ENCODE measurements at places on chromosomes 1 and 21.

GRCh38 chr1:240287722-240288121 lies 196.0 kb downstream of the FMN2 start:
- DNase-seq = no peak

DNA sequence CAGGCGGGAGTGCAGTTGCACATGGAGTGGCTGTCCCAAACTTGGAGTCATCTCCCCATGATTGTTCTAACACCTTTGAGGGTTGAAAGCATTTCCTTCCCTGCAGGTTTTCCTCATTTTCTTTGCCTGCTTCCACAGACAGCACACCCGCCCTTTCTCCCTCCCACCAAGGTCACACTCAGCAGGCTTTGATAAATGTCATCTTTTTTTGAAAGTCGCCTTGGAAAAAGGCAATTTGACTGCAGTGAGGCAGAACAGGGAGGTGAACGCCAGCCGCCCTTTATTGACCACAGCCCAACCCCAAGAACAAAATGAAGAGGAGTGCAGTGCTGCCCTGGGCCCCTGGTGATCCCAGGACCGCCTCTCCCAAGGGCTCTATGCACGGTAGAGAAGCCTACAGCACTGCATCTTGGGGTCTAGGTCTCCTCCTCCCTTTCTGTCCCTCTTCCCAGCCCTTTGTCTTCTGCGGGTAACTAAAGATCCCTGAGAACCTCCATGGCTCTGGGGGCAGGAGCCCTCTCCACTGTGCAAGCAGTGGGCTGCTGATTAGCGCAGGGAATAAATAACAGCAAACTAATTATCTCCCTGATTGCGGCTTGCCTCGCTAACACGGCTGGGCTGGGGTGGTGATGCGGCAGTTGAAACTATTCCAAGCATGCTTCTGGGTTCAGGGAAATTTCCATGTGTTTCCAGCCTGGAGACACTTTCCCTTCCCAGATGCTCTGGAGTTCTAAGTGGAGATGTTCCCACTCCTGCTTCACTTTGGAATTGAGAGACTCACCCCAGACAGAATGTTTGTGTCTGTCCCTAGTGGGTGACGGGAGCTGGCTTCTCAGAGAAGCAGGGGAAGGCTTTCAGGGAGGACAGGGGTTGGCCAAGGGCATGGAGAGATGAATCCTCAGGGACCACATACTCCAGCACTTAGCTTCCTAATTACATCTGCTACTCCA lies 11.8 kb upstream of the AMIGO1 start:
- DNase-seq = no peak

GRCh38 chr1:214584805-214585766 lies 17.9 kb upstream of the CENPF start:
- DNase-seq = peak; percentile 15

- DNase-seq = no peak
Measured at GRCh38 chr1:171909711-171910110, 68.4 kb downstream of the DNM3 start.

- DNase-seq = no peak
Measured at GRCh38 chr1:235931171-235931738, 64.5 kb upstream of the LYST start.

- DNase-seq = peak; percentile 83
Measured at GRCh38 chr1:171644805-171645483, 7.5 kb downstream of the MYOC start.

GRCh38 chr1:64320922-64321614 lies 117.6 kb downstream of the UBE2U start:
- no peak for DNase-seq

DNA sequence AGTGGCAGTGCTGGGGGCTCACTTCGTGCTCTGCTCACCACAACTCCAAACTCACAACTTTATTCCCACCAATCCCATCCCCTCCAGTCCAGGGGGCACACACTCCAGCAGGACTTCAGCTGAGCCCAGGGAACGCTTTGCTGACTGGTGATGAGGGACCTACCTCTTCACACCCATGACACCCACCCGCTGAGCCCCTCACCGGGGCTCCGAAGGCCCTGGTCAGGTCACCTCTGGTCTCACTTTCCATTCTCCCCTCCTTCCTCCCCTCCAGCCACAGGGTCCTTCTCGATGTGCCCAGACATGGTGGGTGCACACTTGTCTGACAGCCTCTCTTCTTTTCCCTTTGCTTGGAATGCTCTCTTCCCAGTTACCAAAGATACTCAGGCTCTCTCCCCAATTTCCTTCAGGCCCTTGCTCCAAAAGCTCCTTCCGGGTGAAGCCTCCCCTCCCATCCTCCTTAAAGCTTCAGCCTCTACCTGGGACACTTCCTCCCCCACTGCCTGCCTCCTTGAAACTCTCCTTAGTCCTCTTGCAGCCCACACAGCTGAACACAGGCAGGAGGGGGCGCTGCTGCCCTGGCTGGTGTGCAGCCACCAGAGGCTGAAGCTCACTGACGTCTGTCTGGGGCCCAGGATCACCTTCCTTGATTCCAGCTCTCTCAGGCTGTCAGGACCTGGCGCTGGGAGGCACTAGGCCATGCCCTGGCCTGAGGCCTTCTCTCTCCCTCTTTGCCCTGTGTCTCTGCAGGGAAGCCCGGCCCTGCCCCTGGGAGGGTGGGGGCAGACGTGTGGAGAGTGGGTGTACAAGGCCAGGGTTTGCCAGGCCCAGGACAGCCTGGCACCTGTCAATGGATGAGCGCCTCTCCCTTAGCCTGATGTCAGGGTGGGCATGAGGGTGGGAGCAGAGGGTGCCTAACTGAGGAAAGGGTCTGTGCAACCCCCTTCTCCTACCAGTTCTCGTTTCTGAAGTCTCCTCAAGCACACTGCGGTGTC lies 1.6 kb downstream of the KCNE1 start:
- DNase-seq = peak; percentile 16

GRCh38 chr1:58089898-58090534 lies 456.5 kb downstream of the OMA1 start:
- DNase-seq = no peak

GRCh38 chr1:21385022-21385421 lies 54.9 kb upstream of the NBPF3 start:
- DNase-seq = no peak
